Aorta (tissue), 5 donors: ENCODE measurements at places on chromosomes 2 and 18. TPM values are rescaled to one million over a fixed set of nuclear protein-coding genes. Genes with fewer than 3 reads are reported as not detected.
A peak's percentile ranks its signal among the peaks of the same experiment; 100 is the strongest.

DNA sequence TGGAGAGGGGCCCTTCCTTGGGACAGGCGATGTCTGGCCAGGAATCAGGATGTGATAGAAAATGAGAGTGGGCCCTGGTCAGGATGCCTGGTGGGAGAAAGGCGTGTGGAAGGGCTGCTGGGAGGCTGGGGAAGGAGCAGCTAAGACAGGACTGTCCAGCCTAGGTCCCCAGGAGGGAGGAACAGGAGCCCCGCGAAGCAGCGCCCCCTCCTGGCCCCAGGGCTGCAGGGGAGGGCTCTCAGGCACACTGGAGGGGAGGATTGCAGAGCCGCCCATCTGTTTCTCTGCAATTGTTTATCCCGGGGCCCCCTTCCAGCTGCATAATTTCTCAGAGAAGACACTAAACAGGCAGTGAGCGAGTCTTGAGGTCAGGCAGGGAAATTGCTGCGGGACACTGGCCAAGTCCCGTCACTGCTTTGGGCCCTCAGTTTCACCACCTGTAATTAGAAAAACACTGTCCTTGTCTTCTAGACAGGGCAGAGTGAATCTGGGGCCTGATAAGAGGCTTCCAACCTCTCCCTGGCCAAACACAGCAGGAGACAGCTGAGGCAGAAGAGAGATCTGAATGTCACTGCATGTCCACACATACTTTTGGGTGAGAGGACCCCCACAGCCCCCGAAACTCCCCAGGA is 3.9 kb upstream of the NPPC start:
- H3K36me3 ChIP-seq: no peaks in the 10 kb centered on the region
- H3K27me3 ChIP-seq: no peaks in the 10 kb centered on the region
- no peak overlapping the region for H3K27ac ChIP-seq
- no peak for DNase-seq

GRCh38 chr18:63850020-63850419 is 37.5 kb upstream of the SERPINB2 start:
- no peaks in the 10 kb centered on the region for H3K4me1 ChIP-seq
- no peak overlapping the region for H3K27ac ChIP-seq
- no peaks in the 10 kb centered on the region for H3K27me3 ChIP-seq
- no peak overlapping the region for H3K4me3 ChIP-seq
- no peaks in the 10 kb centered on the region for H3K36me3 ChIP-seq

- no peaks in the 10 kb centered on the region for H3K4me1 ChIP-seq
- H3K27ac ChIP-seq: no peak overlapping the region
- H3K4me3 ChIP-seq: no peak overlapping the region
- no peaks in the 10 kb centered on the region for H3K36me3 ChIP-seq
- DNase-seq: no peak
Measured at GRCh38 chr2:53801547-53801946, 14.7 kb downstream of the ERLEC1 start.

GRCh38 chr18:22224339-22224738 is 55.0 kb downstream of the GATA6 start:
- no peak for DNase-seq
- no peaks in the 10 kb centered on the region for H3K4me1 ChIP-seq
- H3K27ac ChIP-seq: no peak overlapping the region
- no peaks in the 10 kb centered on the region for H3K36me3 ChIP-seq
- no peaks in the 10 kb centered on the region for H3K27me3 ChIP-seq
- H3K4me3 ChIP-seq: no peak overlapping the region

- H3K4me3 ChIP-seq: no peak overlapping the region
- H3K27me3 ChIP-seq: no peaks in the 10 kb centered on the region
- no peaks in the 10 kb centered on the region for H3K36me3 ChIP-seq
- no peak for DNase-seq
- no peaks in the 10 kb centered on the region for H3K4me1 ChIP-seq
Measured at GRCh38 chr2:177326005-177326404, 61.5 kb upstream of the NFE2L2 start.

GRCh38 chr2:120887741-120888231 is 152.1 kb downstream of the GLI2 start:
- no peak overlapping the region for H3K4me3 ChIP-seq
- H3K4me1 ChIP-seq: no peaks in the 10 kb centered on the region
- DNase-seq: peak; percentile 61
- no peaks in the 10 kb centered on the region for H3K27me3 ChIP-seq

DNA sequence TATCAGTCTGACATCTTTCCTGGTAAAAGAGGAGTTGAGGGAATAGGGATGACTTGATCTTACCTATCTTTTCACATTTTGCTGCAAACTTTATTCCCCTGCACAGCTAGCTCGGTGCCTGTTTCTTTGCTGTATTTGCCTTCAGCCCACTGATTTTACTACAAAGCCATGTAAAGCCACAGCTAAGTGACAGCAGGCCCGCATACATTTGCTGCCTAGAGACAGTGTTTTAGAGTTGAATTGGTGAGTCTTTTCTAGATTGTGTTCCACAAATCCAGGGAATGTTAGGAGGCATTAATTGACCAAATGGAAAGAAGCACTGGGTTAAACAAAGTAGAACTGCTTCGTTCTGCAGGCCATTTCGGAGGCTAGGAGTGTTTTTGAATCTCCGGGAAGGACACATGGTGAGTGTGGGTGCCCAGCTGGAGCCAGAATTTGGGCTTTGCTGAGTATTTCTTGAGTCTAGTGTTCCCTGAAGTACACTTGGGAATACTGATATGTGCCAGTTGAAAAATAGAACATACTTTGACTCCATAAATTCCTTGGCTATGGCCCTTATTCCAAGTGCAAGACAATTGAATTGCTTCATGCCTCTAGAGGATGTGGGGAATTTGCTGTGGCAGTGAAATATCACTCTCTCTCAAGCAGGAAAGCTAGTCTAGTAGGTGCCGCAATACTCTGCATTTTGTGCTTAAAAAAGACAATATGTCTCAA is 329.8 kb downstream of the PTPRM start:
- peaks cover 3% of the 10 kb centered on the region for H3K4me1 ChIP-seq
- H3K27ac ChIP-seq: peak overlapping the region; percentile 56
- H3K27me3 ChIP-seq: no peaks in the 10 kb centered on the region
- no peaks in the 10 kb centered on the region for H3K36me3 ChIP-seq
- H3K4me3 ChIP-seq: no peak overlapping the region
- no peak for DNase-seq

DNA sequence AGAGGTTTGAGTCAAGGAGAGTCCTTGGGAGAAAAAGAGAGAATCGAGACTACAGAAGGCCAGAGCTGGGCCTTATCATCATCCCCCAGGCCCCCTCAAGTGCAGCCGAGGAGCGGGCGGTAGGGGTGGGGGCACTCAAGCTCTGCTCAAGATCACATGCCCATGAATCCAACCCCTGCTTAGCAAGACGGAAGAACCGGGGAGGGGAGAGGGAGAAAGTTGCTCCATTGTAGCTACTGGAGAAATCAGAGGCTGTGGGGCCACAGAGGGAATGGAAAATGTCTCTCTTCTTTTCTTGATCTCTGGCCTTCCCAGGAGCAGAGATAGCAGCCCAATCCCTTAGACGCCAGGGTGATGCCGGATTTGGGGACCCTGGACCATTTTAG is 14.6 kb downstream of the SLC4A3 start:
- no peaks in the 10 kb centered on the region for H3K27me3 ChIP-seq
- no peak overlapping the region for H3K27ac ChIP-seq
- no peaks in the 10 kb centered on the region for H3K4me1 ChIP-seq
- no peak overlapping the region for H3K4me3 ChIP-seq
- no peak for DNase-seq
- no peaks in the 10 kb centered on the region for H3K36me3 ChIP-seq

DNA sequence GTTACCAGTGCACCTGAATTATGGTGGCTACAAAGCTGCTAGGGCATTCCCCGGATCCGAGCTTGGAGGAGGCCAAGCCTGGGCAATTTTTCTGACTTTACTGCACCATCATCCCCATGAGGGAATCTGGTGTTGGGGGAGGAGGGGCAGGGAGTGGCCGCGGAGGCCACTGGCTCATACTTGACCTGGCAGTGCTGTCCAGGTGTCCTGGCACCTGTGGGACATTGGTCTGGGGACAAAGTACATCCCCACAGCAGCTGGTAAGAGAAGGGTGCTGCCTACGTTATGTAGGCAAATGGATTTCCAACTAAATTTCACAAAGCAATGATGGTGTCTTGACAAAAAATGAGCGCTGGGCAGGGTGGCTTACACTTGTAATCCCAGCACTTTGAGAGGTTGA is 48.3 kb downstream of the KLHL29 start:
- peaks cover 4% of the 10 kb centered on the region for H3K4me1 ChIP-seq
- H3K36me3 ChIP-seq: no peaks in the 10 kb centered on the region
- H3K27ac ChIP-seq: no peak overlapping the region
- no peak overlapping the region for H3K4me3 ChIP-seq
- DNase-seq: no peak
- H3K27me3 ChIP-seq: no peaks in the 10 kb centered on the region

DNA sequence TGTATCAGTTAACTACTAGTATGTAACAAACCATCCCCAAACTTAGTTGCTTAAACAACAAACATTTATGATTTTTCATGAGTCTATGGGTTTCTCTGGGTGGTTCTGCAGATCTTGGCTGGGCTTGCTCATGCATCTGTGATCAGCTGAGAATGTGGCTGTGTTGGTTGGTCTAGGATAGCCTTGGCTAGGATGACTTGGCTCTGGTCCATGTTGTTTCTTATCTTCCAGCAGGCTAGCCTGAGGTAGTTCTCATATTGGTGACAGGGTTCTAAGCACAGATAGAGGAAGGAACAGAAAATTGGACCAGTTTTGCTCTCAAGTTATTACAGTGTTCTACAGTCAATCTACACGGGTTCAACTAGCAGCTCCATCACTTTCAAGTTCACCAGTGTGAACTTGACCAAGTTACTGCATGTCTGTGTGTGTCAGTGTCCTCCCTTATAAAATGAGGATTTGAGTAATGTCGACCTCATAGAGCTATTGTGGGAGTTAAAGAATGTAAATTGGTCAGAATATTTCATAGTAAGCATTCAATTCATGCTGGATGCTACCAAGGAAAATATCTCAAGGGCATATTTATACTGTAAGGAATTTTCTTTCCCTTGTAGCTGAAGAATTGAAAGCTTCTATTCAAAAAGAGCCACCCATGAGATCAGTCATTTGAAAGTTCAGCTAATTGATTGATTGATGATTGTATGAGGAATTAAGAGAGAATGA is 65.3 kb downstream of the MYO3B start:
- DNase-seq: no peak
- H3K4me3 ChIP-seq: no peak overlapping the region
- no peaks in the 10 kb centered on the region for H3K4me1 ChIP-seq
- H3K36me3 ChIP-seq: no peaks in the 10 kb centered on the region

GRCh38 chr2:96848264-96848663 is 4.4 kb upstream of the ANKRD23 start:
- H3K4me1 ChIP-seq: no peaks in the 10 kb centered on the region
- H3K27me3 ChIP-seq: no peaks in the 10 kb centered on the region
- no peak overlapping the region for H3K4me3 ChIP-seq
- H3K27ac ChIP-seq: no peak overlapping the region
- DNase-seq: no peak
- H3K36me3 ChIP-seq: peaks cover 7% of the 10 kb centered on the region

- no peaks in the 10 kb centered on the region for H3K4me1 ChIP-seq
- DNase-seq: no peak
- no peak overlapping the region for H3K4me3 ChIP-seq
- no peaks in the 10 kb centered on the region for H3K27me3 ChIP-seq
- H3K27ac ChIP-seq: no peak overlapping the region
Measured at GRCh38 chr18:74436158-74436769, 20.8 kb downstream of the DIPK1C start.

DNA sequence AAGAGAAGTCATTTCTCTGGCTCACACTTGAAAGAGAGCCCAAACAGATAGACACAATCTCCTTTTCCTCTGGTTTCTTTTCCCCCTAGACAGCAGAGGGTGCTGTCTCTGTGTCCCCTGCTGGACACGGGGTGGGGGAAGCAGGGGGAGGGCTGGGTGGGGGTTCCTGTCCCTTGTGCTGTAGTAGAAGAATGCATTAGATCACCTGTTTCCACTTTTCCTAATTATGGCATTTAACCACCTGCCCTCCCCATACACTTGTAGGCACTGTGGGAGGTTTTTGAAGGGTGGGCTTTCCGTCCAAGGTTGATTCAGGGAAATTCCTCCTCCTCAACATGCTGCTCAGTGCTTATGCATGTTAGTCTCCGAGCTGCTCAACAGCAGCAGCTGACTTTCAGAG is 206.2 kb upstream of the EPAS1 start:
- H3K27me3 ChIP-seq: no peaks in the 10 kb centered on the region
- no peaks in the 10 kb centered on the region for H3K4me1 ChIP-seq
- no peak overlapping the region for H3K27ac ChIP-seq
- DNase-seq: no peak

DNA sequence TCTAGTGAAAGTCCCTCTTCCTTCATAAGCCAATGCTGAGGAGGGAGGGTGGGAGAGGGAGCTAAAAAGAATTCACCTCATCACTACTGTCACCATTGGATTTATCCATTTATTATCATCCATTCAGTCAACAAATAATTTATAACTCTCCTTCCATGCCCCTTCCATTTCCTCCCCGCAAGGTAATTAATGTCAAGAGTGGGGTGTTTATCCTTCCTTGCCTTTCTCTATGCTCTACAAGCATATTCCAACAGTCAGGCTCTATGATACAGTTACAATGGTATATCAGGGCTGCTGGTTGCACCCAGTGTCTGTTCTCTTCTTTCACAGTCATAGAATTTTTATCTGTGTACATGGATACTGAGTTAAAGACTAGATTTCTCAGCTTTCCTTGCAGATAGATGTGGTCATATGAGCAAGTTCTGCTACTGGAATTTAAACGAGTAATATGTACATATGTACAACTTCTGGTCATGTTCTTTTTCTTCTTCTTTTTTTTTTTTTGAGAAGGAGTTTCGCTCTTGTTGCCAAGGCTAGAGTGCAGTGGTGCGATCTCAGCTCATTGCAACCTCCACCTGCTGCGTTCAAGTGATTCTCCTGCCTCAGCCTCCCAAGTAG is 5.1 kb upstream of the MFSD6 start:
- no peak overlapping the region for H3K4me3 ChIP-seq
- no peaks in the 10 kb centered on the region for H3K27me3 ChIP-seq
- no peaks in the 10 kb centered on the region for H3K4me1 ChIP-seq
- H3K36me3 ChIP-seq: no peaks in the 10 kb centered on the region

- no peak for DNase-seq
- no peaks in the 10 kb centered on the region for H3K36me3 ChIP-seq
- H3K4me1 ChIP-seq: no peaks in the 10 kb centered on the region
- no peaks in the 10 kb centered on the region for H3K27me3 ChIP-seq
- H3K27ac ChIP-seq: no peak overlapping the region
Measured at GRCh38 chr2:24225499-24226242, 50.8 kb downstream of the FAM228A start.

GRCh38 chr18:37385846-37386778 is 179.5 kb downstream of the CELF4 start:
- H3K4me3 ChIP-seq: no peak overlapping the region
- H3K27ac ChIP-seq: no peak overlapping the region
- no peaks in the 10 kb centered on the region for H3K36me3 ChIP-seq

The ACTR1B gene
- 74.4 TPM for total RNA-seq

The FBLN7 gene
- 4.5 TPM for total RNA-seq

The IL36RN gene
- not detected for total RNA-seq

The MREG gene
- 1.6 TPM for total RNA-seq

The GALNT5 gene
- 4.5 TPM for total RNA-seq

The UGT1A10 gene
- not detected for total RNA-seq

The NPPC gene
- total RNA-seq: not detected

The UBXN4 gene
- 85.8 TPM for total RNA-seq

The SLC38A11 gene
- total RNA-seq: 1.1 TPM

The LONRF2 gene
- 10.9 TPM for total RNA-seq

The KLHL30 gene
- total RNA-seq: 8.8 TPM
